Stimulated activated naive B cell treated with anti-CD40 and anti-IgM and Interleukin-4, amounts not matched to agents 10 μg/mL and 1 μg/mL and 100 μg/mL, for 72 hours (primary cell): ENCODE measurements at places on chromosomes 1 and 21.

DNA sequence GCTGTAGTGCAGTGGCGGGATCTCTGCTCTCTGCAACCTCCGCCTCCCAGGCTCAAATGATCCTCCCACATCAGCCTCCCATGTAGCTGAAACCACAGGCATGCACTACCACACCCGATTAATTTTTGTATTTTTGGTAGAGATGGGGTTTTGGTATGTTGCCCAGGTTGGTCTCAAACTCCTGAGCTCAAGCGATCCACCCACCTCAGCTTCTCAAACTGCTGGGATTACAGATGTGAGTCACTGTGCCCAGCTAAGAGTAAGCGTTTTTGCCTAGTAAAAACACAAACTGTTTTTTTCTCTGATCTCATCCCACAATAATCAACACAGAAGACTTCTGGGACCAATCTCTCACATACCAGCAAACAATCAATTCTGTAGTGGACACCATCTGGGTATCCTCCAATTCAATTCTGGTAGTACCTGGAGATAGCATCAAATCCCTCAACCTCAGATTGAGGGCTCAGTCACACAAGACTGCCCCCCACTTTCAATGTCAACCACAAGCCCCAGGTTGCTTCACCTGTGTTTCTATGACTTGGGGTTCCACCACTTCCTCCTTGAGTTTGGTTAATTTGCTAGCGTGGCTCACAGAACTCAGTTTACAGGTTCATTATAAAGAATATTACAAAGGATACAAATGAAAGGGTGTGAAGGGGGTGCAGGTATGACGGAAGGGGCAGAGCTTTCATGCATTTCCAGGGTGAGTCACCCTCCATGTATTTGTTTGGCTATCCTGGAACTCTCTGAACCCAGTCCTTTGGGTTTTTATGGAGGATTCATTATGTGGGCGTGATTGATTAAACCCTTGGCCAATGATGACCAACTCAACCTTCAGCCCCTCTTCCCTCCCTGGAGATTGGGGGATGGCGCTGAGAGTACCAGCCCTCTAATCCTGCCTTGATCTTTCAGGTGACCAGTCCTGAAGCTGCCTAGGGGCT is 40.0 kb upstream of the RHOU start:
- no peak for DNase-seq

DNA sequence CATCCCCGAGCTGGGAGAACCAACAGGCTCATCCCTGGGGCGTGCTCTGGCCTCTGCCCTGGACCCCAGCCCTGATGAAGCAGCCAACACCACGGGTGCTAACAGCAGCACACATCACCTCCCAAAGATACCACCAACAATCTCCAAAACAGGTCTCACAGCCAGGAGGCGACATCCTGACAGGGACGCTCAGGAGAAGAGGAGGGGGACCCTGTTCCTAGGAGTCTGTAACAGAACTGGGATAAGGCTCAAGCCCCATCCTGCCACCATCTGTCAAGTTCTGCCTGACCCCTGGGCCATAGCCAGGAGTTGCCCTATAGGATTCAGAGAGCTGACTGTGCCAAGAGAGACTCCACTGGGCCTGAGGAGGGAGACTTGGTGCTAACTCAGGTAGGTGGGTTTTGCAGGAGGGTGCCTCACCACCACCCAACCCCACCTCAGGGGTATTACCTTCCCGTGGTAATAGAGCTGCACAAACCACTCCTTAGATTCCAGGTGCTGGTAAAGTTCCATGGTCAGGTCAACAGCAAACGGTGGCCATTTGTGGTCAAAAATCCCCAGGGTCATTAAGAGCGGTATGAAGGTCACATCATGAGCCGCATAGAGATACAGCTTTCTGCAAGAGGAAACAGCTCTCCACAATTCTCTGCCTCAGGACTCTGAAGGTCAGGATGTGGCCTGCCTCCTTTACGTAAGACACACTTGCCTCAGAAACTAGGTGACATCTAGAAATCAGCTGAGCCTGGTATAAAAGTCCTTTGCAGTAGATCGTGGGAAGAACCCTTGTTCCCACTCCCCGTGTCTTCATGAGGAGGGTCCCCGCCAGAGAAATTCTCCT is 22.3 kb downstream of the ACP6 start:
- no peak for DNase-seq

- no peak for DNase-seq
Measured at GRCh38 chr1:117017062-117017461, 15.5 kb downstream of the CD101 start.

DNA sequence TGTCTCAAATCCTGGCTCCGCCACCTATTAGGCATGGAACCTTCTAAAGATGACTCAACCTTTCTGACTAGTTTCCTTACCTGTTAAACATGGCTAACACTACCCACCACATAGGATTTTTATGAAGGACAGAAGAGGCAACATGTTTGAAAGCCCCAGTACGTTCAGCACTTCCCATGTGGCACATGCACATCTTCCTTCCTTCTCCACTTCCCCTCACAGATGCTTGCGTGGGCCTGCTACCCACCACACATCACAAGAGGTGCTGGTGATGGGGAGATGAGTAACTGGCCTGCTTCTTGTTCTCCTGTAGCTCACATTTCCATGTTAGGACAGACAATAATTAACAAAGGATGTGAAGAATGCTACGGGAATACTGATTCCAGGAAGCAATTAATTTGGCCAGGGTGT is 7.1 kb downstream of the ZBTB21 start:
- DNase-seq: peak; percentile 22

DNA sequence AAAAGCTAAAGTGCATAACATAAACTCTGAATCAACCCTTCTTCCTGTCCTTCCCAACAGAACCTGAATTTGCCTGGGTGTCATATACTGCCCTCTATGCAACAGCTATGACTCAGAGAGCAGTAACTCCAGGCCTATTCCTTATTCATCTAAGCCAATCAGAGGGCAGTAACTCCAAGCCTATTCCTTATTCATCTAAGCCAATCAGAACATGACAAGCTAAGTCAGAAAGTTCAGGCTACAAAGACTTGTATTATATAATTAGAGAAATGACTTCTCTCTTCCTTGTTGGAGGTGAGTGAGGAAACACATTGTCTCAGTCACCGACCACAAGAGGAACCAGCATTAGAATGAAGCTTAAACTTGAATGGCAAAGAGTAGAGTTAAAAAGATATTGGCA is 26.2 kb upstream of the TADA1 start:
- DNase-seq: no peak

DNA sequence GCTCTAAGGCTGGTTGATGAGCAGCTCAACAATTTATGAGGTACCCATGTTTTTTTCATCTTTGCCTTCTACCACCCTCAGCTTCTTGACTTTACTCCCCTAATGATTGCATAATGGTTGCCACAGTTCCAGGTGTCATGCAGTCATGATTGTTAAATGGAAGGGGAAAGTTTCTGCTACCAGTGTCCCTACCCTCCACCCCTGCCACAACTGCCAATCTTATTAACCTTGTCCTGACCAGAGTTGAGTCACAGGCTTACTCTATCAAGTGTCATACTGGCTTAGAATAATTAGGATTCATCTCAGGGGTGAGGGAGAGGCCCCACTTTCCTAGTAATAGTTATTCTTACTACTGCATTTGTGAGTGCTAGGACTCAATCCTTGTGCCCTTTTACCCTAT is 7.9 kb upstream of the FUBP1 start:
- no peak for DNase-seq

DNA sequence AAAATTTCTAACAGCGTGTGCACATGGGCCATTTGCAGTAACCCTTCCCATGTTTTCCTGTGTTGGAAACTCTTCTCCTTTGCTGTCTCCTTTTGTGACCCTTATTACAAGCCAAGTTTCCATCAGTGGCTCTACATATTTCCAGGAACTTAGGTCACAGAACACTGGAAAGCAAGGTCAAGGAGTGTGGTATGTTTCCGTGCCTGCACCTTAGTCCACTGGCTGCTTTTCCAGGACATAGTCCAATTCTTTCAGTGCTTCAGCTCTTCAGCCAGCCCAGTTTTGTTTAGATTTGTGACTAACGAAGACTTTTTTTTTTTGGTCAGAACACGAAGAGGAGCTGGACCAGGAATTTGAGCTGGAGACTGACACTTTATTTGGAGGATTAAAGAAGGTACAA is 33.8 kb downstream of the HHAT start:
- no peak for DNase-seq

GRCh38 chr1:229495782-229496181 is 12.4 kb downstream of the NUP133 start:
- DNase-seq: no peak
